Activated CD8-positive, alpha-beta memory T cell treated with anti-CD3 and anti-CD28 coated beads for 4 hours (primary cell): ENCODE measurements at places on chromosomes 16 and 17.

DNA sequence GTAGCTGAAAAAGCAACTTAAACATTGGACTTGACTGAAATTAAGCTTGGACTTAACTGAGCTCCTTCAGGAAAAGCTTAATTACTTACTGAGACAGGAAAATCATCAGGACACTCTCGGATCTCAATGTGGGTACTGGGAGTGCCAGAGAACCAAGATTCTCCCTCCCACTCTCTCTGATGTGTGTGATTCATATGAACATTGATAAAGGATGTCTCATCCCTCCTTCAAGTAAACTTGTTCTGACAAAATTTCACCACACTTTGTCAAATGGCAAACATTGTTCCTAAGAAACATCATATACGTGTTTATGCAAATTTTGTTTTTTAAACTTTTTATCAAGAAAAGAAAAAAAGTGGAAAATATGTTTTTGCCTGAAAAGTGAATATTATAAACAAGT, 4.1 kb upstream of the SLFN5 start:
- DNase-seq: no peak

GRCh38 chr16:69476920-69477443, 52.6 kb downstream of the CYB5B start:
- DNase-seq: no peak

DNA sequence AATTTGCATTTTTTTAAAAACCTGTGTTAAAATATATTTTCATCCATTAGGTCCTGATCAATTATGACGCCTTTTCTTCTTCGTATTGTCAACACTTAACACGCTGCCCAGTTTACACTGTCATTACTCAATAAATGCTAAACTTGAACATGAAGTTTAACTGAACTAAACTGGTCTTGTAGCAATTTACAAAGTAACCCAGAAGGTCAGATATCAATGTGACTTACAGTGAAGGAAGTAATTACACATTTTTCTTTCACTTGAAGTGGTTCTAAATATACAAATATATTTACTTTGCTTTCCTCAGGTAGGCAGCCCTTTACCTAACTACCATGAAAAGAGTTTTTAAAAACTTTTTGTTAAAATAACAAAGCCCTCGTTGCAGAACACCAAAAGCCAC, 256.5 kb upstream of the AXIN2 start:
- no peak for DNase-seq

DNA sequence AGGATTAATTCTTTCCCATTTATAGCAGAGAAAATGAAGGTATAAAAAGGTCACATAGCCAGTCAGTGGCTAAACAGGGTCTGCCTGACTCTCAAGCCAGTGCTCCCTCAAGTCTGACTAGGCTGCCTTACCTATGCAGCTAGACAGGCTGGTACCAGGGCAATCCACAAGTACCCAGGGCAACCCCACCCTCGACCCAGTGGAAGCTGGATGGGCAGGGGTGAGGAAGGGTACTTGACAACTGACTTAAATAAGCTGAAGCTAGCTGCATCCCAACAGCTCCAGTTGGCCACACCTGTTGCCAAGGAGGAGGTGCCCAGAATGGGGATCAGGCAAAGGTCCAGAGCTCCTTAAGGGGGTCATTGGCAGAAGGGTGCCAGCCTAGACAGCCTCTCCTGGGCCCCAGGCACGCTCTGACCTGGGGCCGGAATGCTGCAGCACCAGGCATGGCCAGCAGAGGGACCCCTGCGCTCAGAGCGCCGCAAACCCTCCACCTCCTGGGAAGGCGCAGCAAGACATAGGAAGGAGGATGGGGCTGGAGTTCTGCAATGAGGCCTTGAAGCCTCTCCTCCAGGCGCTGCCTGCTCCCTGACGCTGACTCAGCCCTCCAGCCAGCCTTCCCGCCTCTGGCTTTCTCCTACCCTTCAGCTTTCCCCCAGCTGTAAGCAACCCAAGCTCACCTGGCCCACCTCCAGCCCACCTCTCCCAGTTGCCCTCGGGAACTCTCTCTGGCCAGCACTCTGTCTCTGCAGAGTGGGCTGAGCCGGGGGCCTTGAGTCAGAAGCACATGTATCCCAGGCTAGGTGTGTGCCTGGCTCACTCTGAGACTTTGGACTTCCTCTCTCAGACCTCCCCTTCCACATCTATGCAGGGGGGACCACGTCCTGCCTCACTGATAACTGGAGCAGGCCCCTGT, 28.8 kb downstream of the MPP2 start:
- peak; percentile 47 for DNase-seq

GRCh38 chr17:72950242-72950931, 142.1 kb downstream of the SLC39A11 start:
- no peak for DNase-seq
